ENCODE measurements at places on chromosomes 6 and 20.

DNA sequence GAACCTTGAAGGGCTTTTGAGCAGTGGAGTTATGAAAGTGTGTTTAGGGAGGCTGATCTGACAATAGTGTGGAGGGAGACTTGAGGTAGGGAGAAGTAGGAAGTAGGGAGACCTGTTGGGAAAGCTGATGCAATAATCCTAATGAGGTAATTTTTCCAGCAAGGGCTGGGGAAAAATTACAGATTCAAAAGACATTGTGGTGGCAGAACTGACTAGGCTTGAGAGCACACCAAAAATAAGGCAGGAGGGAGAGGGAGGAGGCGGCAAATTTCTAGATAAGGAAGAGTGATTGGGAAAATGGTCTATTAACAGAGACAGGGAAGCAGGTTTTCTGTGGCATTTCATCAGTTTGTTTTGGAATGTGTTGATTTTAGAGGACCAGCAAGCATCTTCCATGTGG lies 5.5 kb downstream of the PRRT1 start:
- DNase-seq = no peak

GRCh38 chr20:45873409-45874103 lies 7.5 kb upstream of the ZSWIM1 start:
- no peak for DNase-seq

- DNase-seq = no peak
Measured at GRCh38 chr6:136764517-136764993, 27.7 kb downstream of the MAP3K5 start.

DNA sequence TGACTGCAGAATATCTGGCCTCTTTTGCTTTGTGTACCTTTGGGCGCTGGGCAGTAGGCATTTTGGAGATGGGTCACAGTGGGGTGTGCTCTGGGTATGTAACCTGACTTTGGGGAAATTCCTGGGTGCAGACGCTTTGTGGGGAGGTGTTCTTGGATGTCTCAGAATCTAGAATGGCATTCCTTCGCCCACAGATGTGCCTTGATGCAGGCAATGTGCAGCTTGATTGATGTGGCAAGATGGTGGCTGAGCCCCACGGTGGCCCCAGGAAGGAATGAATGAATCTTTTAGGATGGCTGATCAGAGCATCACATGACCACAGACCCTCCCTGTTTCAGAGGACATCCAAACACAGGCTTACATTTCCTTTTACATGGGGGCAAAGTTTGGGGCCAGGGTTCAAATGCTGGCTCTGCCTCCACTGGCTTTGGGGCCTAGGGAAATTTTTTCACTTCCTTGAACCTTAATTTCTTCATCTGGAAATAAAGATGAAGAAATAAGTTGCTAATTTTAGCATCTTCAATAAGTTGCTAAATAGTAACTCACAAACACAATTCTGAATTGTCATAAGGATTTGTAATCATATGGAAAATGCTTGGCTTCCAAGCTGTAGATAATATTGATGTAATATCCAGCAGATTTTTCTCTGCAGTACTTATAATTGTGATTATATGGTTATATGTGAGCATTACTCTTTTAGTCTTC lies 5.6 kb downstream of the PPP1R16B start:
- no peak for DNase-seq

- no peak for DNase-seq
Measured at GRCh38 chr6:151482290-151482689, 11.5 kb upstream of the CCDC170 start.

- peak; percentile 38 for DNase-seq
Measured at GRCh38 chr6:50062051-50062450, 12.3 kb upstream of the DEFB112 start.

DNA sequence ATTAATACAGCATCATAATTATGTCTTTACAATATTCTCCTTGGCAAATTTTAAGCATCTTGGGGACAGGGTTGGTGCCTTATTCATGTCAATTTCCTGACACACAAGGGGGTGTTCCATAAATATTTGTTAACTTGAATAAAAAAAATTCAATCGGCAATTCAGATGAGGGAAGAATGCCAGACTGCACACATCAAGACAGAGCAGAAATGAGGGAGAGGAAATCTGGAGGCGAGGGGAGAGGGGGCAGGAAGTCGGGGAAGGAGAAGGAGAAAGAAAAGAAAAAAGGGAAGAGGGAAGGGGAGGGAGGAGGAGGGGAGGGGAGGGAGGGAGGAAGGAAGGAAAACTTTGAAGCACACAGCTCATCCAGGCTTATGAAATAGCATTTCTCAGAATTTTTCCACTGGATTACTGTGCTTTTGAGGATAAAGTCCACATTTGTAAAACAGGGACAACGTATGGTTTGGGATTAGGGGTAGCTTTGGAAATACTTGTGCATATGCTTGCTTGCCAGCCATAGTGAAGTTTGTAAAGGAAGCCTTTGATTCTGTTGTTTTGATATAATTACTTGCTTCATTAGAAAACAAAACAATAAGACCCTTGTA lies 362.1 kb downstream of the SAMD5 start:
- no peak for DNase-seq

- DNase-seq = no peak
Measured at GRCh38 chr6:53945765-53946407, 151.1 kb downstream of the LRRC1 start.

DNA sequence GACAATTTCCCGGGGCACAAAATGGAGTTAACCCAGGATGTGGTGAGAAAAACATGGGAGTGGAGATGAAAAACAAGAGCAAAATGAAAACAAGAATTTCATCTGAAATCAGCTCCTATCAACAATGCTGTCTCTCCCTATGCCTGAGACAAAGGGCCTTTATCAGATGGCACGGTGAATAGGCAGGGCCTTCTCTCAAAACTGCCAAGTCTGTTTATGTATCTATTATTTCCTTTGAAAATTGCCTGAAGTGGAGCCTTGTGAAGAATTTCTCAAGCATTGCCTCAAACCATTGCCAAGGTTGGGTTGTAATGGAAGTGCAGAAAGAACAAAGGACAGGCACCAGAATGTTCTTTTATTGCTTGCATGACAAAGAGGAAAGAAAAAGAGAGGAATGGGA lies 74.7 kb downstream of the BTBD3 start:
- DNase-seq = no peak

- DNase-seq = no peak
Measured at GRCh38 chr6:111427341-111428116, 55.5 kb downstream of the REV3L start.

DNA sequence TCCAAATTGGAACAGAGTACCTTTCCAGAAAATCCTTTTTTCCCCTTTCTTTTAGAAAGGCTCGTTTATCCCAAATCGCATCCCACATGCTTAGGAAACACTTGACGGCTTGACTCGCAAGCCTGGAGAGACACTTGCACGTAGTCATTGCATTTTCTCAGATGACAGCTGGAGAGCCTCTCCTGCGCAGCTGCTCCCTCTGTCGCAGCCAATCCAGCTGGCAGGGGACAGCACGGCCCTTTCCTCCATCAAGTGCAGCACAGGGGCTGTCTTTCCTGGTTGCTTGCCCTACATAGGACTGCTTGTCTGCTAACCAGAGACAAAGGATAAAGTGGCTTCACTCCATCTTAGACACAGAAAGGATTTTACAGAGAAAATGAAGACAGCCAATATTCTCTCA lies 77.6 kb upstream of the RGS17 start:
- peak; percentile 50 for DNase-seq

GRCh38 chr20:50546729-50547314 lies 36.6 kb downstream of the PTPN1 start:
- no peak for DNase-seq

DNA sequence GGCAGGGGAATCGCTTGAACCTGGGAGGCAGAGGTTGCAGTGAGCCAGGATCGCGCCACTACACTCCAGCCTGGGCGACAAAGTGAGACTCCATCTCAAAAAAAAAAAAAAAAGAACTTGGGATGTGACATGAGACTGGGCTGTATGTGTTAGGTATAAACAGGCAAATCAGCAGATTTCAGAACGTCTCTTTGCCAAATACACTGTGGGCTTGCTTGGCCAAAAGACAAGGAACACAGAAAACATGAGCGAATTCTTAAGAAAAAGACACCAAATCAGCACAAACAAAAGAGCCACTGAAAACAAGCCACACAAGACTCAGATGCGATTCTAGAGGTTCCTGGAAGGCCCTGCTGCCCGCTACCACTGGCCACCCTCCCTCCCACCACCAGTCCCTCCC lies 12.5 kb downstream of the ETV7 start:
- no peak for DNase-seq

DNA sequence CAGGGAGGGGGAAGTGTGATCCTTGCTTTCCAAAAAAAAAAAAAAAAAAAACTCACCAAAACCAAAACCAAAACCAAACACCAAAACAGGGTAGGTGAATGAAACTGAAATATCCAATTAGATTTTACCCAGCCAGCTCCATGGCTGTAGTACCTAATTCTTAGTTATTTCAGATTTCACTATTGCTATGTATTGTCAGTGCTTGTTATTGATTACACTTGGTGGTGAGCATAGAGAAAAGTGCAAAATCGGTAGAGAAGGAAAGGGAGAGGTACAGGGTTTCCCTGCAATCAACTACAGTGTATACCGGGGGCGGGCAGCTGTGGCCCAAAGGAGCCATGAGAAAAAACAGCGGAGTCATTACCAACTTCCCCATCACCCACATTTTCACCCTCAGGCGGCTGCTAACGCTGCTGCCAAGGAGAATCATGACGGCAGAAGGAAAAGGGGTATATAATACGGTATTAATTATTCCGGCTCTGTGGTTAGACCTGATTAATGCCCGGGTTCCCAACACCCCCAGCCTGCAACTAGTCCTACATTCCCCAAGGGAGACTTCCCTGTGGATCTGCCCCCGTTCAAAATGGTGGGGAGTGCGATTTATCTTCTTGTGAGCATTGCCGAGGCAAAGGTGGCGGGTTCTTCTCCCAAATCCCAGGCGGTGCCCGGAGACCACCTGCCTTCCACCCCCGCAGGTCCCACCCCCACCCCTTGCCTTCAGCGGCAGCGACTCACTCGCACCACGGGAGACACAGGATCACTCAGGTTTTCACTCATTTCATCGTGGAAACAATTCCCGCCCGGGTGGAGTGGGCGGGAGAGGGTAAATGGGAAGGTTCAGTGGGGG lies at the start of gene C6orf62:
Gene C6orf62, minus strand, starts transcription at position 30 of the 847 bp plus-strand sequence. CDS start 486 bp downstream, outside the sequence.
- peak; percentile 49 for DNase-seq

- DNase-seq = no peak
Measured at GRCh38 chr6:119542037-119542436, 192.5 kb upstream of the MAN1A1 start.

DNA sequence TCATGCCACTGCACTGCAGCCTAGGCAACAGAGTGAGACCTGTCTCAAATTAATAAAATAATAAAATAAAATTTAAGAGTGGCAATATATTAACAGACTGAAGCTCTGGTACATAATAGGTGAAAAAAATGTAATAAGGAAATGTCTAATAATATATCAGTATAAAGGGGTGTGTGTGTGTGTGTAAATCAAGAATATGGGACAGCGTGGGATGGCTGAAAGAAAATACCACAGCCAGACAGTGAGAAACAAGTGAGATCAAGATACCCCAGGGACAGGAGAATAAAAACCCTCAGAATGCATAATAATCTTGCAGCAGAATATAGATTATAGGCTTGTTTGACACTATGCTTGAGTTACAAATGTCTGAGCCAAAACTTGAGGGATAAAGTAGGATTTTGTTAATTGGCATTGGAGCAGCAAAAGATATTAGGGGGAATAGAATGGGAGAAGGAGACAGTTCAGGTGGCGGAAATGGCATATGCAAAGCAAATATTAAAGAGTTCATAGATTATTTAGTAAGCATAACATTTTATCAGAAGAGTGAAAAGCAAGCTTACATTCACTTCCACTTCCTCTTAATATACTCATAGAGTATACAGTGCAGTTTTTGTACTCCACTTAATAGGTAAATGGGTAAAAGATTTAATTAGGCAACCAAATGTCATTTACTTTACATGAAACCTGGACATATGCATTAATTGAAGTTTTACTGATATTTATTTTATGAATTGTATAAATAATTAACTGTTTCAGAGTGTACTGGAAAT lies 398.5 kb upstream of the GJE1 start:
- no peak for DNase-seq

DNA sequence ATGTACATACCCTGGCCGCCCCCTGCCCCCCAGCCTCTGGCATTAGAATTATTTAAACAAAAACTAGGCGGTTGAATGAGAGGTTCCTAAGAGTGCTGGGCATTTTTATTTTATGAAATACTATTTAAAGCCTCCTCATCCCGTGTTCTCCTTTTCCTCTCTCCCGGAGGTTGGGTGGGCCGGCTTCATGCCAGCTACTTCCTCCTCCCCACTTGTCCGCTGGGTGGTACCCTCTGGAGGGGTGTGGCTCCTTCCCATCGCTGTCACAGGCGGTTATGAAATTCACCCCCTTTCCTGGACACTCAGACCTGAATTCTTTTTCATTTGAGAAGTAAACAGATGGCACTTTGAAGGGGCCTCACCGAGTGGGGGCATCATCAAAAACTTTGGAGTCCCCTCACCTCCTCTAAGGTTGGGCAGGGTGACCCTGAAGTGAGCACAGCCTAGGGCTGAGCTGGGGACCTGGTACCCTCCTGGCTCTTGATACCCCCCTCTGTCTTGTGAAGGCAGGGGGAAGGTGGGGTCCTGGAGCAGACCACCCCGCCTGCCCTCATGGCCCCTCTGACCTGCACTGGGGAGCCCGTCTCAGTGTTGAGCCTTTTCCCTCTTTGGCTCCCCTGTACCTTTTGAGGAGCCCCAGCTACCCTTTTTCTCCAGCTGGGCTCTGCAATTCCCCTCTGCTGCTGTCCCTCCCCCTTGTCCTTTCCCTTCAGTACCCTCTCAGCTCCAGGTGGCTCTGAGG lies 7.6 kb downstream of the CDKN1A start:
- no peak for DNase-seq

DNA sequence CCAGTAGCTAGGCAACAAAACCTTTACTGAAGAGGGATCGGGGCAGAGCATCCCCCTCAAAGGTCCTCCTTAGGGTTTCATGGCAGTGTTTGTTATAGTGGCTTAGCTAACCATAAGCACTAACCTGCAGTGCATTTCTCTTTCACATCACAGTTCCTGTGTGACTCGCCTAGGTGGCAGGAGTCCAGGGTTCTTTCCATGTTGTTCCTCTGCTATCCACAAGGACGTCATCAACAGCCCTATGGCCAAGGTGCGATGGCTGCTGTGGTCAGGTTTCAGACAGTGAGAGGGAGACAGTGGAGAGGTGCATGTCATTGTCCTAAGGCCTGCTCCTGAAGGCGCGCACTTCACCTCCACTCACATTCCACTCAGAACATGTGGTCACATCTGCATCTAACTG lies 38.8 kb upstream of the FOXA2 start:
- no peak for DNase-seq

DNA sequence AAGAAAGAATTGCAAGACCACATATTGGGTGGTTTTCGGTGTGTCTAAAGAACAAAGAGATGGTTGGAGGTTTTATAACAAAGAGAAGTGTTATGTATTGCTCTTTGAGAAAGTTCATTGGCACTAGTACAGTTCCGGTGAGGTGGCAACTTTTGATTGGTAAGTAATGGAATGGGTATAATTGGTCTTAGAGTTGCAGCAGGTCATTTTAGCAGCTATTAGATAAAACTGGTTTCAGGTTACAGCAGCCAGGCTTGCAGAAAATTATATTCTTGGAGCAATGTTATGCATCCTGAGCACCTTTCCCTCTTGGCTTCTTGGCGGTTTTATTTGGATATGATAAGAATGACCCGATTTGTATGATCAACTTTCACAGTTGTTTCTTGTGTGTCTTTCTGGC lies 12.3 kb upstream of the SSTR4 start:
- DNase-seq = no peak

GRCh38 chr6:53794137-53794719 lies 577 bp upstream of the LRRC1 start:
- DNase-seq = peak; percentile 78

GRCh38 chr6:43950731-43951062 lies 176.6 kb downstream of the MRPL14 start:
- no peak for DNase-seq

GRCh38 chr6:33654831-33655554 lies 33.9 kb downstream of the ITPR3 start:
- no peak for DNase-seq

GRCh38 chr6:26195924-26196845 lies 109.0 kb downstream of the HFE start:
- DNase-seq = no peak

Measured in D341Med (cell line).